ENCODE measurements at places on chromosomes 2 and 18.

DNA sequence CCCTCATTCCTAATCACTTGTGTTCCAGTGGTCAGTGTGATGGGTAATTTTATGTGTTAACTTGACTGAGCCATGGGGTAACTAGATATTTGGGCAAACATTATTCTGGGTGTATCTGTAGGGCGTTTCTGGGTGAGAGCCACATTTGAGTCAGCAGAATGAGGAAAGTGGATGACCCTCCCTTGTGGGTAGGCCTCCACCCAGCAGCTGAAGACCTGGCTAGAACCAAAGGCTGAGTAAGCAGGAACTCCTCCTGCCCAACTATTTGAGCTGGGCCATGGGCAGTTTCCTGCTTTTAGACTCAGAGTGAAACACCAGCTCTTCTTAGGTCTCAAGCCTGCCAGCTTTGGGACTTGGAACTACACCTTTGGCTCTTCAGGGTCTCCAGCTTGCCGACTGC, 141.8 kb downstream of the ACKR3 start:
- no peak for DNase-seq

DNA sequence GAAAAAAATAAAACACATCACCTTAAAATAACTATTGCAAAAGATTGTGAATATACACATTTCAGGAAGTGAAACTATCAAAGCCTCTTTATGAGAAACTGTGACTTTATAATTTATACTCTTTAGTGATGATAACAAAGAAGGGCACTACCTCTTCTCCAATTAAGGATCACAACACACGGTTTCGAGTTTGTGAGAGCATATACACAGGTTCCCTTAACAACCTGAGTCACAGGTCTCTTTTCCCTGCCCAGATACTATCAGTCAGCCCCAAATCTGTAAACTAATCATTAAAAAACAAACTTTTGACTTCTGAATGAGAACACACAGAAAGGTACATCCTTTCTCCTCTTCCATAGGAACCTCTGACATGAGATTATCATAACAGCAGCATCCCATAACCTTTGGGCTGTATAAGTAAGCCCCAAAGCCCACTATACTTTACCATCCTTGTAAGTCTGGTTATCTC, 44.9 kb downstream of the PTPN2 start:
- DNase-seq: no peak

DNA sequence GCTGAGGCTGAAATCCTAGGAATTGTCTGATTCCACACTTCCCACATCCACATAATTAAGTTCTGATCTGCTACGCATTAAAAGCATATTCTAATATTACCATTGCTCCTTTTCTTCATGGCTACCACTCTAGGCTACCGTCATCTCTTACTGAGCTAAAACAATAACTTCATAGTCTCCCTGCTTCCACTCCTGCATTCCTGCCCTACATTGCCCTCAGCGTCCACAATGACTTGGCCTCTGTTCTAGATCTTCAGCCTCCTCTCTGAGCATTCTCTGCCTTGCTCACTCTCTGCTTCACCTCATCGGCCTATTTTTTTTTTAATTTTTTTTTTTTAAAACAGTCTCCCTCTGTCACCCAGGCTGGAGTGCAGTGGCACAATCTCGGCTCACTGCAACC, 15.8 kb upstream of the TLK1 start:
- DNase-seq: no peak

DNA sequence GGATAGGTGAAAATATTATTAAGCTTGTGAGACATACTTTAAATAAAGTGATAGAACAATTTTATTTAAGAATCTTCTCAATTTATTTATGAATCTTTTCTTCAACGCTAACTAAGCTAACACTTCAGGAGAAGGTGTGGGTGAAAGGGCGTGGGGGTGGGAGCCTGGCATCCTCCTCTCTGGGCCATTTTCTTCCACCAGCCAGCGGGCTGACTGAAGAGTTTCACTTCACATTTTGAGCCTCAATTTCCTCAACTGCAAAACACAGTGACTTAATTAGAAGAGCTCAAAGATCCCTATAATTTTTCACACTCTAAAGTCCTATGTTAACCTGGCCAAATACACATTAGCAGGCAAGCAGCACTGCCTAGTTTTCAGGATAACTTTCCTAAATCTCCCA, 94.8 kb downstream of the FTCDNL1 start:
- DNase-seq: no peak

GRCh38 chr2:206158563-206159345, 490 bp downstream of the NDUFS1 start:
- no peak for DNase-seq

GRCh38 chr2:176501617-176502016, 232.4 kb downstream of the MTX2 start:
- DNase-seq: no peak

GRCh38 chr2:62287282-62287681, 91.4 kb downstream of the B3GNT2 start:
- no peak for DNase-seq

All from stimulated activated CD8-positive, alpha-beta memory T cell treated with anti-CD3 and anti-CD28 coated beads, Interleukin-4, amount 100 ng/mL, for 1 hour (primary cell).